Activated naive CD8-positive, alpha-beta T cell treated with anti-CD3 and anti-CD28 coated beads for 36 hours (primary cell): ENCODE measurements at places on chromosomes 7 and 10.
A peak's percentile ranks its signal among the peaks of the same experiment; 100 is the strongest.

DNA sequence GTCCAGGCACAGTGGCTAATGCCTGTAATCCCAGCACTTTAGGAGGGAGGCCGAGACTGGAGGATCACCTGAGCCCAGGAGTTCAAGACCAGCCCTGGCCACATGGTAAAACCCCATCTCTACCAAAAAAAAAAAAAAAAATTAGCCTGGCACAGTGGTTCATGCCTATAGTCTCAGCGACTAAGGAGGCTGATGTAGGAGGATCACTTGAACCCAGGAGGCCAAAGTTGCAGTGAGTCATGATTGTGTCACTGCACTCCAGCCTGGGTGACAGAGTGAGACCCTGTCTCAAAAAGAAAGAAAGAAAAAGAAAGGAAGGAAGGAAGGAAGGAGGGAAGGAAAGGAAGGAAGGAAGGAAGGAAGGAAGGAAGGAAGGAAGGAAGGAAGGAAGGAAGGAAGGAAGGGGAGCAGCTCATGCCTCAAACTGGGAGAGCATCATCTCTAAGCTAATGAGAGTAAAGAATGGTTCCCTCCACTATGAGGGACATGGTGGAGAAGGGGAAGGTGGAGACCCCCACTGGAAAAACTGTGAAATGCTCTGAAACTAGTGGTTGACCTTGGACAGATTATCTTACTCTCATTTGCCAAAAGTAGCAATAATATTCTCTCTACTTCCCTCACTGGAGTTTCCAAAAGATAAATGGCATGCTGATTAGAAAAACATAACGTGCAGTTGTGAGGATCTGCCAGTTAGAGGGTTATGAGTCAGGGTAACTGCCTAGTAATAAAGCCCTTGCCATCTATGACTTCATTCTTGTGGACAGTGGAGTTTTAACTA, 16.8 kb downstream of the GIMAP5 start:
- H3K27ac ChIP-seq: peak overlapping the region; percentile 98
- DNase-seq: no peak
- H3K4me1 ChIP-seq: peaks cover 76% of the 10 kb centered on the region
- peak overlapping the region; percentile 51 for H3K4me3 ChIP-seq
- H3K27me3 ChIP-seq: no peaks in the 10 kb centered on the region

DNA sequence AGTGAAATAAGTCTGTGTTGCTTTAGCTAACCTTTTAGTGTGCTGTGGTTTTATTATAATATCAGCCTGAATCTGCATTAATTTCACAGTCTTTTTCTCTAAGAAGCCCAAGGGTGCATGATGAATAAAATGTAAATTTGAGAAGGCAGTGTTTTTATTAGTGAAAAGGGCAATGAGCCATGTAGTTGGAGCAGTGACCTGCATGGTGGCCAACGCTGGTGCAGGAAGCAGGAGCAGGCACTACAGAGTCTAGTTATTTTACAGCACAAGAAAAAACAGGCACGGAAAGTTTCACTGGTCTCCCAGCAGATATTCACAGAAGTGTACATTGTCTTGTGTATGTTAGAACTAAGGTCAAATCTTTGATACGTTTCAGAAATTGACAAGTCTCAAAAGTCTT, 247.8 kb downstream of the CELF2 start:
- H3K27me3 ChIP-seq: no peaks in the 10 kb centered on the region
- peaks cover 88% of the 10 kb centered on the region for H3K4me1 ChIP-seq
- DNase-seq: no peak
- peak overlapping the region; percentile 52 for H3K27ac ChIP-seq
- H3K4me3 ChIP-seq: no peak overlapping the region
- peaks cover 72% of the 10 kb centered on the region for H3K36me3 ChIP-seq

- H3K36me3 ChIP-seq: no peaks in the 10 kb centered on the region
- H3K4me3 ChIP-seq: no peak overlapping the region
- no peaks in the 10 kb centered on the region for H3K27me3 ChIP-seq
Observed at GRCh38 chr10:78258323-78259030, 224.8 kb downstream of the RPS24 start.

- no peaks in the 10 kb centered on the region for H3K4me1 ChIP-seq
- no peak for DNase-seq
- no peak overlapping the region for H3K27ac ChIP-seq
- peaks cover 9% of the 10 kb centered on the region for H3K27me3 ChIP-seq
- H3K36me3 ChIP-seq: no peaks in the 10 kb centered on the region
Observed at GRCh38 chr10:48685731-48686130, 1.1 kb downstream of the WDFY4 start.

DNA sequence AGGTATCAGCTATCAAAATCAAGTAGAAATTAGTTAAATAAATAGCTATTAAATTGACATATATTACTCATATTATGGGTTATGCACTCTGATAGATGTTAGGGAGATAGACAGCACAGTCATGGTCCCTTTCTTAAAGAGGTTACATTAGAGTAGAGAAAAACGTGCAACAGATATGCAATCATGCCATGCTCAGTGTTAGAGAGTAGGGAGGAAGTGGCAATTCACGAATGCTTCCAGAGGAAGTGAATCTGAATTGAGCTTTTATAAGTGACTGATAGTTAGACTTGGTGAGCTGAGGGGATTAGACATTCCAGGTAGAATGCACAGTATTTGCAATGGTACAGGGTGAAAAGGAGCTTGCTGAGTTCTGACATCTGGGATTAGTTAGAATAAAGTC, 349.8 kb downstream of the NXPH1 start:
- H3K4me1 ChIP-seq: no peaks in the 10 kb centered on the region
- no peaks in the 10 kb centered on the region for H3K36me3 ChIP-seq
- no peak for DNase-seq
- no peak overlapping the region for H3K27ac ChIP-seq

GRCh38 chr7:47282790-47283496, 299.0 kb downstream of the TNS3 start:
- no peak overlapping the region for H3K4me3 ChIP-seq
- no peaks in the 10 kb centered on the region for H3K4me1 ChIP-seq
- no peak overlapping the region for H3K27ac ChIP-seq
- DNase-seq: no peak
- no peaks in the 10 kb centered on the region for H3K27me3 ChIP-seq

GRCh38 chr10:127398140-127398970, 150.8 kb upstream of the NPS start:
- H3K27me3 ChIP-seq: no peaks in the 10 kb centered on the region
- no peaks in the 10 kb centered on the region for H3K4me1 ChIP-seq
- H3K4me3 ChIP-seq: no peak overlapping the region
- DNase-seq: no peak
- no peaks in the 10 kb centered on the region for H3K36me3 ChIP-seq
- H3K27ac ChIP-seq: no peak overlapping the region

DNA sequence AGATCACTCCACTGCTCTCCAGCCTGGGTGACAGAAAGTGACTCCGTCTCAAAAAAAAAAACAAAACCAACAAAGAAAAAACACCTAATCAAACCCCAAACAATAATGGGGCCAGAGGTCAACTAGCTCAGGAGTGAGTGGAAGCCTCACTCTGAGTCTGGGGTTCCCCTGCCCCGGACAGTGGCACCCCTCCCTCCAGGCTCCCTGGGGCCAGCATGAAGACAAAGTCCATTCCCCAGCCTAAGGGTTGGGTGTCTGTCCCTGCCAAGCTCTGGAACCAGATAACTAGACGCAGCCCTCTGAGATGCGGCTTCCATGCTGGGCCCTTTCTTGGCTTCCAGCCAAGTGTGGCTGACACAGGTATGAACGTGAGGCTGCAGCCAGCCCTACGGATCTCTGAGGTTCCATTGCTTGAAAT, 1.7 kb upstream of the FUOM start:
- peaks cover 9% of the 10 kb centered on the region for H3K36me3 ChIP-seq
- H3K4me3 ChIP-seq: no peak overlapping the region
- no peak for DNase-seq
- H3K4me1 ChIP-seq: peaks cover 6% of the 10 kb centered on the region
- H3K27ac ChIP-seq: no peak overlapping the region

DNA sequence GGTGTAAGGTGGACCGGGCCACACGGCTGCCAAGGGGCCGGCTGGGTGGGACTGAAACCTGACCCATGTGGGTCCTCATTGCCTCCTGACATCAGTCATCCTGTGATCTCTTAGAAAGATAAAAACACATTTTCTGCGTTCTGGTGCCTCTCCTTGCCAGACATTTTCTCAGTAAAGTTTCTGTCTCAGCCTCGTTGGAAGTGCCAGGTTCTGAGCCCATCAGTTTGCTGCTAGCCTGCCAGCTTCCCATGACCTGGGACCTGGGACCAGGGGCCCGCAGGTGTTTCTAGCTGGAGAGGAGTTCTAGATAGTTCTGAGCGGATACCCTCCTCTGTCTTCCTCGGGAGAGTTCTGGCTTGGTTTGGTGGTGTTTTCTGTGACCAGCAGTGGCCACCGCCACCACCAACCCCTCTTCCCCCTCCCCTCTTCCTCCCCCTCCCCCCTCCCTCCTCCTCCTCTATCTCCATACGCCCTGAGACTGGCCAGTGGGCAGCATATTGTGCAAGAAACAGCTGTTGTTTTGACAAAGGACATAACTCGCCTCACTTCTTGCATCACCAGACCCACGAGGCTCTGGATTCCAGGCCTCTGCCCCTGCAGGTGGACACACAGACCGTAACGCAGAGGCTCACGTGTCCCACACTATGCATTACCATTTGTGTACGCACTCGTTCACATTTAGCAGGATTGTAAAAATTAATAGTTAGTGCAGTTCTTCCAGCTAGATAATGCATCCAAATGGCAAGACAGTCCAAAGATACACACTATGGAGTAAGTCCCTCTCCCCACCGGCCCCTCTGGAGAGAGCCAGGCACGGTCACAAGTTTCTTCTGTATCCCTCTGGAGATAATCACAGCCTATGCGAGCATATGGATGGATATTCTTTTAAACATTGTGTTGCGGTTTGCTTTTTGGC, 94.6 kb downstream of the CUX1 start:
- H3K4me3 ChIP-seq: no peak overlapping the region
- H3K4me1 ChIP-seq: peaks cover 7% of the 10 kb centered on the region
- no peak for DNase-seq
- H3K27me3 ChIP-seq: no peaks in the 10 kb centered on the region
- H3K36me3 ChIP-seq: peaks cover 3% of the 10 kb centered on the region
- no peak overlapping the region for H3K27ac ChIP-seq

GRCh38 chr10:127046975-127047877, 142.0 kb downstream of the DOCK1 start:
- no peaks in the 10 kb centered on the region for H3K36me3 ChIP-seq
- H3K27me3 ChIP-seq: no peaks in the 10 kb centered on the region
- no peak for DNase-seq
- no peak overlapping the region for H3K4me3 ChIP-seq
- no peaks in the 10 kb centered on the region for H3K4me1 ChIP-seq
- H3K27ac ChIP-seq: no peak overlapping the region

GRCh38 chr7:100489121-100489520, 5.4 kb downstream of the NYAP1 start:
- H3K4me1 ChIP-seq: peaks cover 10% of the 10 kb centered on the region
- no peaks in the 10 kb centered on the region for H3K27me3 ChIP-seq
- no peaks in the 10 kb centered on the region for H3K36me3 ChIP-seq
- H3K27ac ChIP-seq: no peak overlapping the region

DNA sequence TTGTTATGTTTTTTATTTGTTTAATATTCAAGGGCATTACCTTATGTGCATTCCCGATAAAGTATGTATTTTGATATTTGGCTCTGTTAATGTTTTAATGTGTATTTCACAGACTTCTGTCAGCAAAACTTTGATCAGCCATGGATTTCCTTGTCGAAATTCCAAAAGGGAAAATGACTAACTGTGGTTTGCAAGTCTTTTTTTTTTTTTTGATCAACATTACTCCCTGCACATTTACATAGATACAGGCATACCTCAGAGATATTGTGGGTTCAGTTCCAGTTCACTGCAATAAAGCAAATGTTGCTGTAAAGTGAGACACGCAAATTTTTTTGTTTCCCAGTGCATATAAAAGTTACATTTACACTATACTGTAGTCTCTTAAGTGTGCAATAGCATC, 351.9 kb downstream of the CXCL12 start:
- DNase-seq: no peak
- H3K27me3 ChIP-seq: peaks cover 3% of the 10 kb centered on the region
- H3K4me3 ChIP-seq: no peak overlapping the region
- H3K36me3 ChIP-seq: no peaks in the 10 kb centered on the region
- H3K4me1 ChIP-seq: no peaks in the 10 kb centered on the region
- no peak overlapping the region for H3K27ac ChIP-seq

GRCh38 chr10:5498791-5499492, 428 bp downstream of the CALML5 start:
- no peak overlapping the region for H3K27ac ChIP-seq
- no peaks in the 10 kb centered on the region for H3K4me1 ChIP-seq
- no peak overlapping the region for H3K4me3 ChIP-seq
- H3K36me3 ChIP-seq: no peaks in the 10 kb centered on the region

DNA sequence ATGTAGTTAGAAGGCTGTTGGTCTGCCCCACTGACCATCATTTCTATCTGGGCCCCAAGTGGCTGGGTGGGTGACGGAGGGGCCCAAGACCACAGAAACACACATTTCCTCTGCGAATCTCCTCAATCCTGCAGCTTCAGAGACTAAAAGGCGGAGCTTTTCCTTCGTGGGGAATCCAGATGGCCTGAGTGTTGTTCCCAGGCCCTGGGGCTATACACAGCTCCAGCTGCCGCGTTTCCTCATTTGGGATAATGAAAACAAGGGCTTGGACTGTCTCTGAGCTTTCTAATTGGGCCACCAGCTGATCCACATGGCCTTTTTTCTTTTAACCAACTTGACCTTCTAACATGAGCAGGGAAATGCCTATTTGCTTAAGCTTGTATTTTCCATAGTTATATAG, 339.9 kb downstream of the CXCL12 start:
- peaks cover 4% of the 10 kb centered on the region for H3K27me3 ChIP-seq
- DNase-seq: no peak
- H3K4me1 ChIP-seq: no peaks in the 10 kb centered on the region
- H3K4me3 ChIP-seq: no peak overlapping the region
- no peak overlapping the region for H3K27ac ChIP-seq
- no peaks in the 10 kb centered on the region for H3K36me3 ChIP-seq

DNA sequence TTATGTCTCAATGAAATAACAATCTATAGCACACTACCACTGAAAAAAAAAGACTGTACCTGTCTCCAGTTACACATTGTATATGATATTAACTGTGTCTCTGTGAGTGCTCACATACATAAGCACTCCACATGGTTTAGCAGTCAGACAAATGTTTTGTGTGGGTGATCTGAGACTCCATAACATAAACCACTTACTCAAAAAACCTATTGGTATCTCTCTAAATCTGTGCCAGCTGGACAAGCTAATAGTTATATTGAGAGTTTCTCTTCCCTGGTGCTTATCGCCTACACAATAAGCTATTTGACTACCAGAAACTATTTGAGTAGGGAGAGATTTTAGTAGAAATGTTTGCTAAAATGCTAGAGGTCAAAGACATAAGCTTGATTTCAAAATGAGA, 190.1 kb upstream of the AGR3 start:
- H3K4me1 ChIP-seq: peaks cover 10% of the 10 kb centered on the region
- no peaks in the 10 kb centered on the region for H3K36me3 ChIP-seq
- no peak overlapping the region for H3K4me3 ChIP-seq
- no peak for DNase-seq

DNA sequence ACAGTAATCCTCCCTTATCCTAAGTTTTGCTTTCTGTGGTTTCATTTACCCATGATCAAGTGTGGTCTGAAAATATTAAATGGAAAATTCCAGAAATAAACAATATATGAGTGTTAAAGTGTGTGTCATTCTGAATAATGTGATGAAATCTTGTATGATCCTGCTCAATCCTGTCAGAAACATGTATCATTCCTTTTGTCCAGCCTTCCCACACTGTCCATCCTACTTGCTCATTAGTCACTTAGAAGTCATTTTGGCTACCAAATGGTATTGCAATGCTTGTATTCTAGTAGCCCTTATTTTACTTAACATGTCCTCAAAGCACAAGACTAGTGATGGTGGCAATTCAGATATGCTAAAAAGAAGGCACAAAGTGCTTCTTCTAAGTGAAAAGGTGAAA, 1211.2 kb upstream of the SORCS1 start:
- H3K4me1 ChIP-seq: no peaks in the 10 kb centered on the region
- no peak for DNase-seq
- no peaks in the 10 kb centered on the region for H3K36me3 ChIP-seq
- no peaks in the 10 kb centered on the region for H3K27me3 ChIP-seq
- no peak overlapping the region for H3K4me3 ChIP-seq
- no peak overlapping the region for H3K27ac ChIP-seq
